Islet precursor cell (in vitro differentiated cells): ENCODE measurements at places on chromosomes 5 and 9.

DNA sequence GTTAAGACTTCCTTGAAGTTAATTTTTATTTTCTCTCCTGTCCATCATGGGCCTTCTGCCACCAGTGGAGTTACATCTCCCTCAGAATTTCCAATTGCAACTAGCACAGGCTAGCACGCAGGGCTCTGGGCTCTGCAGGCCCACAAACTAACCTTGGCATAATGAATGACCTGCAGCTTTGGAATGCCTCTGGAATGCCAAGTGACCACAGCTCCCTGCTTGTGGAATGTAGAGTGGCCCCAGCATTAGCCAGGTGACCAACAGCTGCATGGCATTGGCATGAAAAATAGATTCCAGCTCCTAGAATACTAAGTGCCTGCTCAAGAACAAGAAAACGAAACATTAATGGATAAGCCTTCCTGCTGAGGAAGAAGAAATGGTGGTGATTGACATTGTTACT is 726.1 kb downstream of the BRINP1 start:
- peak; percentile 97 for DNase-seq

- DNase-seq, result no peak
Measured at GRCh38 chr5:127518319-127518621, 830 bp downstream of the PRRC1 start.

- no peak for DNase-seq
Measured at GRCh38 chr9:82281066-82281465, 292.5 kb downstream of the SPATA31D1 start.

- peak; percentile 46 for DNase-seq
Measured at GRCh38 chr5:128869970-128870369, 95.3 kb upstream of the SLC27A6 start.

DNA sequence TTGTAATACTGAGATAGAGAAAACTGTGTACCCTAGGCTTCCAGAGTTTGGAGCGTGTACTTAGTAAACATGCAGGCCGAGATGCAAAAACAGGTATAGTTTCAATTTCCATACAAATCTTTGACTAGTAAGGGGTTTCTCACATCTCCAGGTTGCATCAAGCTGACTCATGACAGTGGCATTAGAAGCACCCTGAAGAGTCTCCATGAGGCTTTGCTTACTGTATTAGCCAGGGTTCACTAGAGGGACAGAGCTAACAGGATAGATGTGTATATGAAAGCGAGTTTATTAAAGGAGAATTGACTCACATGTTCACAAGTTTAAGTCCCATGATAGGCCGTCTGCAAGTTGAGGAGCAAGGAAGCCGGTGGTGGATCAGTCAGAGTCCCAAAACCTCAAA is 275.3 kb upstream of the CDH6 start:
- peak; percentile 57 for DNase-seq

GRCh38 chr5:125106271-125106670 is 359.8 kb upstream of the ZNF608 start:
- DNase-seq, result no peak

GRCh38 chr5:163352531-163352930 is 84.9 kb upstream of the CCNG1 start:
- no peak for DNase-seq

DNA sequence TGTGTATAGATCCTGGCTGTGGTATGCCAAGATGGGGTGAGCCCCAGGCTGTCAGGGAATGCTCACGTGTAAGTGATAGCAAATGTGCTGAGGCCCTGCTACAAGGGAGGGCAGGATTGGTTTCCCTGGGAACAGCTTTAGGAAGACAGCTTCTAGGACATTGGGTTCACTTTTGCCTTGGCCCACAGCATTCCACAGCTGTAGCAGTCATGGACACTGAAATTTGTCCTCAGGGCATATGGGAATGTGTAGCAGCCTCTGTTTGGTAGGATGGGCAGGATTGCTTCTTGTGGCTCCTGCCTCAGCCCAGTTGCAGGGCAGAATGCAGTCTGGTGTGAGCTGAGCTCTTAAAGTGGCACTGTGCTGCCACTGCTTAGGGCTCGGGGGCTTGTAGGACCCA is 1061.7 kb upstream of the WWC1 start:
- DNase-seq, result peak; percentile 80

DNA sequence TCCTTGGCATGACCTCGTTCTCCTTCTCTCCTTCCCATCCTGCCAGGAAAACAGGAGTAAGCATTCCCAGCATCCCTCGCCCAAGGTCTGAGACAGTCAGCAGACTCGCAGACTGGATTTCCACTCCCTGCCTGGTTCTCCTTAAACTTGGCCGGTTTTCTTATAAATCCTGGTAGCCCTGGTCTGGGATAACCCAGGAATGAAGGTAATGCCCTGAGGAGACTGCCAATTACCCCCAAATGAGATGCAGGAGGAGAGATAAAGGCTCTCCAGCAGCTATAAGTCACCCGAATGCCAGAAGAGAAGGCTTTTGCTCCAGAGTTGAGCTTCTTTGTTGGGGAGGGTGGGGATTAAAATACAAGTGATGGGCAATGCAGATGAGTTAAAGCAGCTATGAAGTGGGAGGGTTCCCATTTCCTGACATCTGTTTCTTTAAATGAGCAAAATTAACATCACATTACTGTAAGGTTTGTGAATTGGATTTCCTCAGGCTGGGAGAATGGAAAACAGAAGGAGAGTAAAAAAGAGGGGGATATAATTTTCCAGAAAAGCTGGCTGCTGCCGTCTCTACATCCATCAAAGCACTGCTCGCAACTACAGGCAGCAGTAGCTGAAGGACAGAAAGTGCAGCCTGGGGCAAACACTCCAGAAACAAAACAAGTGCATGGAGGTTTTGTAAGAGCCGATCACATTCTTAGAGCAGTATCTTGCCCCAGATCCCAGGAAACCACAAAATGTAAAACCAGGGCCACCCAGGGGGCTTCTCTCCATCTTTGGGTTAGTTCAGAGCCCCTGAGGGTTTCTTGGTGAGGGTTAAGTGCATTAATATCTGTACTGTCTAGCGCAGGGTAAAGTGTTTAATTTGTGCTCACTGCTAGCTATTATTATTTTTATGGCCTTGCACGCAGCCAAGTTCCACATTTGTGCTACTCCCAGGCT is 177.6 kb upstream of the PANK3 start:
- DNase-seq, result peak; percentile 63

DNA sequence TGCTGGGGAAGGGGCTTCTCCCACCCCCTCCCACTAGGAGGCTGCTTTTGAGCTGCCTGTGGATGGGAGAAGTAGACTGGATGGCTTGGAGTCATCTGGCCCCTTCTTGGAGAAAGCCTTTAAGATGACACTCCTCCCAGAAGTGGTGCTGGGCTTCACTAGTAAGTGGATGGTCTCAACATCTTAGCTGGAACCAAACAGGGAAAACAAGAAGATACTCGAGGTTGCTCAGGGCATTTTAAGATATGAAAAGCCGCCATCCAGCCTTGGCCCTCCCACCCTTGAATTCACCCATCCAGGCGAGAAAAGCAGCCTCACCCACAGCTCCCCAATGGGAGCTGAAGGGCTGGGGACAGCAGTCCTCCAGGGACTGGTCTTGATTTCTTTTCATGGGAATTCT is 7.8 kb upstream of the SMIM32 start:
- peak; percentile 43 for DNase-seq

DNA sequence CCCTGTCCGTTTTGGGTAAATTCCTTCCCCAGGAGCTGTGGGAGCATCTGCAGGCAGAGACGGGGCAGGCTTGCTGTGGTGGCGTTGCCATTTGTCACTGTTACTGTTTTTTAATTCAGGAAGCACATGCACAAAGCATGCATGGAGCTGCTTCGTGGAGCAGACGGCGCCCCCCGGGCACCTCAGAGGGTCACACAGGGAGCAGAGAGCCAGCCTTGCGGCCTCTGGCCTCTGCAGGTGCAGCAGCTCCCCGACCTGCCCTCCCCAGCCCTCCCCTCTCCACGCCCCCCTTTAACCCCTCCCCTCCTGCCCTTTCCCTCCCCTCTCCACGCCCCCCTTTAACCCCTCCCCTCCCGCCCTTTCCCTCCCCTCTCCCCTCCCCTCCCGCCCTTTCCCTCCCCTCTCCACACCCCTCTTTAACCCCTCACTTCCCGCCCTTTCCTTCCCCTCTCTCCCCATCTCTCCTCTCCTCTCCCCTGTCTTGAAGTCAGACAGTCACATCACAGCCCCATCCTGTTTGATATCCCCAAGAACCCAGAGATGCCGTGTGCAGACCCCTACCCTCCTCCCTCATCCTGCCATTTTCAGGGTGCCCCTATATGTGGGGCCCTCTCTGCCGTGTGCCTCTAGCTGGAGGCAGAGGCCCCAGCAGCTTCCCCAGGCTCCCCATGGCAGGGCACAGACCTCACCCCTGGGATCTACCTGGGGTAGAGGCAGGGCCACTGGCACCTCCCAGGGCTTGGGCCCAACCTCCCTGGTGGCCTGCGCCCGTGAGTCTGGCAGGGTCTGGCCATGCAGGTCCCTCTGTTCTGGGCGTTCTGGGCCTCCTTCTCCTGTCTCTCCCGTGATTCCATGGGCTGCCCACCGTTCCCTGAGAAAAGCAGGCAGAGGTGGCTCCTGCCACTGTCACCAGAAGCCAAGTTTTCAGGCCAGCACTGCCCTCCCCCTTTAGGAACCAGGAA is 29.6 kb upstream of the UBAC1 start:
- DNase-seq, result no peak

DNA sequence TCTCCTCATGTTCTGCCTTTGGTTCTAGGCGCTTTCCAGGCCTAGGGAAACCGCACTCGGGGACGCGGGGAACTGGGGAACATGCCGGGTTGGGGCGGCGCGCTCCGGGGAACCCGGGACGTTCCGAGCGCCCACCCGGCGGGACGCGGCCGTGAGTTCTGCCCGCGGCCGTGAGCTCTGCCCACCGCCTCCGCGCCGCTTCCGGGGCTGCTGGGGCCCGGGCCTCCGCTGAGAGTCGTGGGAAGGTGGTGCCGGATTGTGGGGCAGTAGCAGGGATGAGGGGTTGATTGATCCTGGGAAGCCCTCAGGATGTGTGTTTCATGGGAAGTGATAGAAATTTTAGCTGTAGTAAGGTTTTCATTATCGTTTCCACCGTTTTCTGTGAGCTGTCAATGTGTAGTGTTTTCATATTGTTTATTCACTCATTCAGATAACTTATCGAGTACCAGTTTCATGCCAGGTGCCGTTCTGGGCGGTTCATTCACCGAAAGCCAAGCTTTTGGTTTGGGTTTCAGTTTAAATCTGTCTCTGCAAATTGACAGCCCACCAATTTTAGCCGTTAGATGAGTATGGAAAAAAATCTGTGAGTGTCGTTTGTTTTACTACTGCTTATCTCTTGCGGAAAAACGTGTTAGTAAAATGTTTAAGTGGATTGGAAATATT is 657 bp downstream of the MTRR start:
- DNase-seq, result no peak

- peak; percentile 91 for DNase-seq
Measured at GRCh38 chr9:128341435-128341849, 1.1 kb downstream of the SLC27A4 start.

DNA sequence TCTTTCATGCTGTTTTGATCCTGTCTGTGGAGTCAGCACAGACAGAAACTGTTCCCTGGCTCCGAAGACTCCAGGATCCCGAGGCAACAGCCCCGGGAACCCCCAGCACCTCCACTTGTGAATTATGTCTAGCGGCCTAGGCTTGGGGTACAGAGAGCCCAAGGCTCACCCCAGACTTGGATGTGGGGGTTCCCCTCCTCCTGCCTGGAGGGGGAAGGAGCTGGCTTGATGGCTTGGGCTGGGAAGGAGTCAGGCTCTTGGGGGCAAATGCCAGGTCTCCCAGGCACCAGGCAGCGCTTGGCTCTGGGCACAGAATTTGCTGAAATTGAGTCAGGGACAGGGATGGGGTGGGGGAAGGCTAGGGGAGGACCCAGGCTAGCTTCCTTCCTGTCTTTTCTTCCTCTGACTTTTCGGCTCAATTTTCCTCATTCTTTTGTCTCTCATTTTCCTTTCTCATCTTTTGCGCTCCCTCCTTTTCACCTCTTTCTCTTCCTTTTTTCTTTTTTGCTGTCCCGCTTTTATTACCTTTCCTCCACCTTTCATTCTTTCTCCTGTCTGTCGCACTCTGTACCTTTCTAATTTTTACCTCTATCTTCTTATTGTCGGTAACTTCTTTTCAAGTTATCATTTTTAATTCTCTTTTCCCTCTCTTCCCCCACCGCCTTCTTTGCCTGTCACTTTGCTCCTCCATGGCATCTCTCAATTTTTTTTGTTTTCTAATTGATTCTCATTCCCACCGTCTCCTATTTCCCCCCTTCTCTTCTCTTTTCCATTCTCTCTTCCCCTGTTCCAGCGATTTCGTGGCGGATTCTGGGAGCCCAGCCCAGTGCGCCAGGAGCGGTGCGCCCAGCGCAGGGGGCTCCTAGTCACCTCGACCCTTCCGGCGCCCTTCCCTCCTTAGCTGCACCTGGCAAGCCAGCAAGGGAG is 10.5 kb downstream of the MSX2 start:
- DNase-seq, result peak; percentile 80

DNA sequence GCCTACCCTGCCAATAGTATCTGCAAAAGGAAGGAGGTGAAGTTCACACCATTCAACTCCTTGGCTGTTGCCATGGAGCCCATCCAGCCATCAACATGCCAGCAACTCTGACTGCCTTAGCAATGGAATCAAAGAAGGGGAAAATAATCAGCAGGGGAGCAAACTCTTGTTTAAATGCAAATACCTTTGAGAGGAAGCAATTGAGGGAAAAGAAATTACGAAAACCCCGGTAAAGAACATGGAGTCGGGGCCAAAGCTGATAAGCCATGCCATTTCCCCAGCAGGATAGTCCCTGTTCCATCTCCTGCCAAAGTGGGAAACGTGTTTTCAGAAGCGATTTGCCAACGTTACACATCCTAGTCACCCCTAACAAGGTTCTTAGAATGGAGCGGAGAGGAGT is 69.0 kb downstream of the MFAP3 start:
- DNase-seq, result peak; percentile 36

DNA sequence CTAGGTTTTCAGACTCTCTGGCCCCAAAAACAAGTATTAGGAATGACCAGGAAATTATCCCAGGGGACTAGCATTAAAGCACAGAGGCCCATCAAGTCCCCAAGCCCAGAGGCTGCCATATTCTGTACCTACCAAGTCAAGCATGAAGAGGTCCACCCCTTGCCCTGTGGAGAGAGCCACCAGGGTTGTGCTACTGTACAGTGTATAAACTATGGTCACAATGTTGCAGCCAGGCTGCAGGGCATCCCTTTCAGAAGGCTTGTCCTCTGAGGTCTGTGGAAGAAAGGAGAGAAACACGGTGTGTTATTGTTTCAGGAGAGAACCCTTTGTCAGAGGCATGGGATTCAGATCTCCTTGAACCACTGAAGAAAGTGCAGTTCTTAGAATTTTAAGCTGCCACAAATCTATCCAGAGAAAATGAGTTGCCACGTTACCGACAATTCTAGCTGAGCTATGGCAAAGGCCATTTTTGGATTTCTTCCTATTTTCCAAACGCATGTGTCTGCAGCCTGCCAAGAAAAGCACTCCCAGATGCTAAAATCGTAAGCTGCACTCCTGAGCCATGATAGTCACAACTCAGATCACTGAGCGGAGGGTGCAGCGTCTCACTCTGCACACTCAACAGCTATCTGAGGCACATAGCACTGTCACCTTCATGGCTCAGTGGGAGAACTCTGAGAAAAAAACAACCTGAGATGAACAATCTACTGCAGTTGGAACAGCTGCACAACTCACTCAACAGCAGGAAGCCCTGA is 45.5 kb upstream of the SPATA31E1 start:
- peak; percentile 36 for DNase-seq

DNA sequence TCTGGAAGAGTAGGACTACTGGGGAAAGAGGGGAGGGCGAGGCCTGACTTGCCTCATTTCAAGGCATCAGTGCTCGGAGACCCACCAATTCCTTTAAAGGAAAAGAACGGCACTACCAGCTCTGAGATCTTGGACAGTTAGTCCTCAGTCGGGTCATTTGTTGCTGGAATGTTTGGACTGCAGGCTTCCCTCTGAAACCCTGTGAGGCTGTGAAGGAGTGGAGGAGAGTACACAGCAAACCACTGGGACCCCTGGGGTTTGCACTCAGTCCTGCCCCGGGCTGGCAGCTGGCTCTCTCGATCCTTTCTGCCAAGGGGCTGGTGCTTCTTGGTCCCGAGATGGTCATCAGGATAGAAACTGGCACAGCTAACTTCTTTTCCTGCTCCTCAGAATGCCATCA is 194.5 kb downstream of the TRIO start:
- DNase-seq, result no peak
